Osteocyte (in vitro differentiated cells): ENCODE measurements at places on chromosomes 5 and 9.

GRCh38 chr9:17185481-17186029 lies 50.7 kb downstream of the CNTLN start:
- H3K36me3 ChIP-seq, result no peaks in the 10 kb centered on the region
- no peak overlapping the region for H3K4me3 ChIP-seq
- H3K27ac ChIP-seq, result no peak overlapping the region
- DNase-seq, result no peak
- H3K4me1 ChIP-seq, result peaks cover 5% of the 10 kb centered on the region

DNA sequence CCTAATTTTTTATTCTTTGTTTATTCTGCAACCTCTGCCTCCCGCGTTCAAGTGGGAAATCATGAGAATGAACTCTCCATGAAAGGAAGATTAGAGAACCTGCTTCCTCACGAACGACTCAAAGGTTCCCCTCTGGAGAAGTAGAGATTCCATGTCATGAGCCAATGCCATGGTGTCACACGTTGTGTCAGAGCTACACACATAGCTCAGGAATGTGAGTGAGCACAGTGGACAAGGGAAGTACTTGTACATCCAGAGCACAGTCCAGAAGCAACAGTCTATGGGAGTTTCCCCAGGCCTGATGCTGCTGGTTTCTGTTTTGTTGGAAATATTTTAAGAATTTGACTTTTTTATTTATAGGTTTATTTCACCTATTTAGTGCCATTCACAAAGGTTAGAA lies 26.8 kb upstream of the PPP2CA start:
- no peaks in the 10 kb centered on the region for H3K27me3 ChIP-seq
- H3K4me1 ChIP-seq, result peaks cover 9% of the 10 kb centered on the region
- H3K27ac ChIP-seq, result no peak overlapping the region
- DNase-seq, result no peak
- H3K36me3 ChIP-seq, result no peaks in the 10 kb centered on the region

GRCh38 chr5:10453545-10453944 lies 11.9 kb downstream of the ROPN1L start:
- no peak for DNase-seq
- no peak overlapping the region for H3K4me3 ChIP-seq
- H3K27ac ChIP-seq, result no peak overlapping the region
- H3K4me1 ChIP-seq, result peaks cover 43% of the 10 kb centered on the region
- H3K27me3 ChIP-seq, result no peaks in the 10 kb centered on the region

DNA sequence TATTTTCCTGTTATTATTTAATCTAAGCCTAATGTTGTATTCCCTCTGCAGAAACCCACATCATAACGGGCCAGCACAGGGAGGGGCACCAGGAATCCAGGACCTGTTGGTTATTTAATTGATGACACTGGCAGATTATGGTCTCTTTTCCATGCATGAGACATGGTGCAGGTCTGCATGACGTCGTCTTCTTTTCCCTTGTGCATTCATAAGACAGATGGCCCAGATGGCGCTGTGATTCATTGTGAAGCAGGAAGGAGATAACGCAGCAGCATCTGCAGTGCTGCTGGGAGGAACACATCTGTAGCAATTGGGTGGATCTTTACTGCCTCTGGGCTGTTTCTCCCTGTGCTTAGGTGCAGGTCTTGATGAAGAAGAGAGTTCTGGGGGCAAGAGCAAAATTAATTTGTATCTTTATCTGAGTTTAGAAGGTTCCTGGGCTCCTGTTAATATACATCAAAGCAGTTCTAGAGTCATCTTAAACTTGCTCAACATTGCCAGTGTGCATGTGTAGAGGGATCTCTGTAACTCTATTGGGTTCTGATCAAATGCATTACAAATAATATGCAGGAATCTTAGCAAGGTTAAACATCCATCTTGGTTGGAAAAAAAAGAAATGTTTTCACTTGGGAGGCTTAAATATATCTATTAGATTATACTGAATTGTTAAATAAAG lies 176.1 kb downstream of the PCSK1 start:
- peaks cover 54% of the 10 kb centered on the region for H3K4me1 ChIP-seq
- no peaks in the 10 kb centered on the region for H3K27me3 ChIP-seq
- H3K4me3 ChIP-seq, result no peak overlapping the region
- peak overlapping the region; percentile 56 for H3K27ac ChIP-seq

DNA sequence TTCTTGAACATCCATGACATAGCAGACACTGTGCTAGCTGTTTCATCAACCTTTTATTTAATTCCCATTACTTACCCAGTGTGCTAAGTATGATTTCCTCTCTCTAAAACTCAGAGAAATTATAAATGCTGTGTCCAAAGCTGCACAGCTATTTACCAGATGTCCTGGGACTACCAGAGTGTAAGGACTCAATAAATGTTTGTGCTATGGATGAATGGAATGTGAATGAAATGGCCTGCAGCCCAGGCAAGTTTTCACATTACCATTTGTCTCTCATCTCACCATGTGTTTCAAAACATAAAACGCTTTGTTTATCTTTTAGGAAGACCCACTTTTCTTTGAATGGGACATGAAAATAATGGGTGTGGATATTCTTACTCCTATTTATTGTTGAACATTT lies 96.2 kb downstream of the ARHGEF28 start:
- H3K36me3 ChIP-seq, result peaks cover 9% of the 10 kb centered on the region
- no peak for DNase-seq
- H3K4me1 ChIP-seq, result peaks cover 46% of the 10 kb centered on the region
- H3K27ac ChIP-seq, result peak overlapping the region; percentile 69
- H3K4me3 ChIP-seq, result no peak overlapping the region

DNA sequence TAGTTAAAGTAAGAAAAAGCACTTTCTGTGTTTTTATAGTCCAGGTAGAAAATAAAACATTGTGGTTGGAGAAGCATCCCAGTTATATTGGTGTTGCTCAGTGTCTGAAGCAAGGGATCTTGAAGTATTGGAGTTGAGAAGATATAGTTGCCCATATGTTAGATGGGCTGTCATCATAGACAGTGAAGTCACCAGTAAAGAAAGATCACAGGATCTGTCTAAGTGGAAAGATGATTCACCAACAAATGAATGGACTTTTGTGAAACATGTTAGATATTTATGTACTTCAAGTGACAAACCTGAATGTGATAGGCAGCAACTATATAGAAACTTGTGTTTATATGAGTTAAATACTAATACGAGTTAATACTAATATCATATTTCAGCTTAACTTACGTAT lies 11.7 kb downstream of the OGN start:
- H3K4me1 ChIP-seq, result peaks cover 24% of the 10 kb centered on the region
- no peak overlapping the region for H3K27ac ChIP-seq
- peaks cover 7% of the 10 kb centered on the region for H3K36me3 ChIP-seq
- DNase-seq, result no peak
- no peaks in the 10 kb centered on the region for H3K27me3 ChIP-seq

DNA sequence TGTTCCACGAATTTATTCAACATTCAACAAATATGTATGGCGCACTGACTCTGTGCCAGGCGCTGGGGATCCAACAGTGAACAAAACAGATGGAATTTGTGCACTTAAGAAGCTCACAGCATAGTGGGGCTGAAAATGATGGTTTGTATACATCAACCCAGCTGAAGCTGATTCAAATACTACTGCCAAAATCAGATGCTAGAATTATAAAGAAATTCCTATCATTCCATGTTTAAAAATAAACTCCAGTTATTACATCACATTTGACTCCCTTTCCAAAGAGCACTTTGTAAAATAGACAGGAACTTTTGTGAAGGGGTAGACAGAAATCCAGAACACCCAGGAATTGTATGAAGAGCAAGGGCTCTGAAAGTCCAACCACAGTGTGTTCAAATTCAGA lies 54.1 kb downstream of the ZNF608 start:
- no peak for DNase-seq
- no peaks in the 10 kb centered on the region for H3K27me3 ChIP-seq
- peaks cover 18% of the 10 kb centered on the region for H3K36me3 ChIP-seq

- H3K4me1 ChIP-seq, result peaks cover 25% of the 10 kb centered on the region
- no peaks in the 10 kb centered on the region for H3K27me3 ChIP-seq
- no peaks in the 10 kb centered on the region for H3K36me3 ChIP-seq
- no peak overlapping the region for H3K4me3 ChIP-seq
These were observed 592.0 kb upstream of the WWC1 start for GRCh38 chr5:167699432-167699831.
